NCI-H82 (cell line): ENCODE measurements at places on chromosomes 1 and 21.

GRCh38 chr1:12276225-12276624 lies 46.4 kb downstream of the VPS13D start:
- DNase-seq: peak; percentile 33

GRCh38 chr1:231177226-231177625 lies 15.4 kb downstream of the TRIM67 start:
- DNase-seq: no peak

GRCh38 chr1:109897259-109897955 lies 13.2 kb upstream of the CSF1 start:
- DNase-seq: no peak

- no peak for DNase-seq
Measured at GRCh38 chr1:33443080-33443704, 12.3 kb upstream of the PHC2 start.

DNA sequence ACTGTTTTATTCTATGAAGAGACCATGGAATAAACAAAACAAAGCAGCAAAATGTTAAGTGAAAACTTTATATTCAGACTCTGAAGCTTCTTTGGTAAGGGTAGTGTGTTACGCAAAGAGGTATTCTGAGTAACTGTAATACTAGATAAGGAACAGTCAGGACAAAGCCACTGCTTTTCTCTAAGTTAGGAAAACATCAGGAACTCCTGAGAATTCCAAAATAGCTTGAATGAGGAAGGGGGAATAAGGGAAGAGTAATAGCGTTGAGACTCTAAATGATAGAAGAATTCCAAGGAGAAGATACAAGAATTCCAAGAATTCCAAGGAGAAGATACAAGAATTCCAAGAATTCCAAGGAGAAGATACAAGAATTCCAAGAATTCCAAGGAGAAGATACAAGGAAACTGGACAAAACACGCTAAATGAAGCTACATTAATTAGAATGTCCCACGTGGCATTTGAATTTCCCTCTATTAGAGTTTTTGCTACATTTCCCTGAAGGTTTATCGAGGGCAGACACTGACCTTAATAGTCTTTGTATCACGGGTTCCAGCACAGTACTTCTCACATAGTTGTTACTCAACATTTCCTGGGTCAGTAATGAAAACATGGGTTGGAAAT lies 71.5 kb downstream of the SMYD3 start:
- no peak for DNase-seq

DNA sequence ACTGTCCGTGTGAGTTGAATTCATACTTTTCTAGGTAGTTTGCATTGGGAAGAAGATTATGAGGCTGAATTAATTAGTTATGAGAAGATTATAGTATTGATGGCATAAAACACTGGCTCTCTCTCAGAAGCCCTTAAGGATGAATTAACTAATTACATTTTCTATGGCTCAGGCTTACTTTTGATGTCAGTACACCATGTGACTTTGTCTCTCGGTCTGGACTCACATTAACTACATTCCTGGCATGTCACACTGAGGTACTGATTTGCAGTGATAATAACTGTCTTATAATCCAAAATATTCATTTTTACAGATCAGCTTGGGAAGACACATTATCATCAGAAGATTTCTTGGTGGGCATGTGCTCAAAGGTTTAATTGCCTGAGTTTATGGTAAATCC lies 362.2 kb downstream of the ZP4 start:
- no peak for DNase-seq

- no peak for DNase-seq
Measured at GRCh38 chr1:38672692-38673091, 186.9 kb downstream of the RRAGC start.

DNA sequence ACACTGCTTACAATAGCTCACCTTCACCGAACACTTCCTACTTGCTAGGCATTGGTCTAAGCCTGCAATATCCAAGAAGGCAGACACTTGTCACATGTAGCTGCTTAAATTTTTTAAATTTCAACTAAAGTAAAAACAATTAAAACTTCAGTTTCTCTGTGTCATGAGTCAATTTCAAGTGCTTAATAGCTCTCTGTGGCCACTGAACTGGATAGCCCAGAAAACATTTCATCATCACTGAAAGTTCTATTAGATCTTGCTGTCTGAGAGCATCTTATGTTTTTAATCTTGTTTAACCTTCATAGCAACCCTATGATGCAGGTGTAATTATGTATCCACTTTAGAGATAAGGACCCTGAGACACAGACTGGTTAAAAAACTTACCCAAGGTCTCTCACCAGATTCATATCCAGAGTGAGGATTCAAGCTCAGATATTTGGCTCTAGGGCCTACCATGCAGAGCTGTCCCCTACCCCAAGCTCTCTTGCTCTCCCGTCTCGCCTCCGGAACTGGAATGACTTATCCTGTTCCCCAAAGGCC lies 2.6 kb upstream of the FCRL6 start:
- DNase-seq: no peak

DNA sequence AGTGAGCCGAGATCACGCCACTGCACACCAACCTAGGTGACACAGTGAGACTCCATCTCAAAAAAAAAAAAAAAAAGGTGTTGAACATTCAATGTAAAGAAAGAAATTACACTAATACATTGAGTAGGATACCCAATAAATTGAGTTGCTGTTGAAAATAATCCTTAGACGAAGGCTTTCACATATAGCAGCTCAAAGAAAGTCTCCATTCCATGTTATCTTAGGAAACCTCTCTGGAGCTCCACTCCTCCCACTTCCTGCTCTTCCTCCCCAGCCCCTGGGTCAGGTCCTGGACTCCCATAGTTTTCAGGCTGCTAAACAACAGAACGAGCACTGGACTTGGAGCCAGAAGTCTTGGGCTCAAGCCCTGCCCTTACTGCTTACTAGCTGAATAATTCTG lies 15.6 kb upstream of the CNR2 start:
- DNase-seq: no peak

GRCh38 chr1:230819976-230820375 lies 48.3 kb downstream of the C1orf198 start:
- no peak for DNase-seq

DNA sequence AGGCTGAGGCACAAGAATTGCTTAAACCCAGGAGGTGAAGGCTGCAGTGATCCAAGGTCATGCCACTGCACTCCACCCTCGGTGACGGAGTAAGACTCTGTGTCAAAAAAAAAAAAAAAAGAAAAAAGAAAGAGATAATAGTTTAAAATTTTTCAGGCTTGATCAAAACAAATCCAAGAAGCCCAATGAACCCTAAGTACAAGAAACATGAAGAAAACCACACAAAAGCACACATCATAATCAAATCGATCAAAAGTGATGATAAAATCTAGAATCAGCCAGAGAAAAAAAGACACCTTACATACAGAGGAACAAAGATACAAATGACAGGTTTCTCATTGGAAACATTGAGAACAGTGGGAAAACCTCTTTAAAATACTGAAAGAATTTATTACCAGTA lies 31.5 kb downstream of the LDLRAD1 start:
- no peak for DNase-seq

- DNase-seq: peak; percentile 44
Measured at GRCh38 chr1:117335376-117336086, 31.7 kb upstream of the MAN1A2 start.

GRCh38 chr1:9246841-9247785 lies 12.5 kb downstream of the H6PD start:
- DNase-seq: no peak

GRCh38 chr1:233972951-233973635 lies 68.6 kb downstream of the SLC35F3 start:
- DNase-seq: no peak

- DNase-seq: no peak
Measured at GRCh38 chr21:28961927-28962326, 30.8 kb downstream of the LTN1 start.

DNA sequence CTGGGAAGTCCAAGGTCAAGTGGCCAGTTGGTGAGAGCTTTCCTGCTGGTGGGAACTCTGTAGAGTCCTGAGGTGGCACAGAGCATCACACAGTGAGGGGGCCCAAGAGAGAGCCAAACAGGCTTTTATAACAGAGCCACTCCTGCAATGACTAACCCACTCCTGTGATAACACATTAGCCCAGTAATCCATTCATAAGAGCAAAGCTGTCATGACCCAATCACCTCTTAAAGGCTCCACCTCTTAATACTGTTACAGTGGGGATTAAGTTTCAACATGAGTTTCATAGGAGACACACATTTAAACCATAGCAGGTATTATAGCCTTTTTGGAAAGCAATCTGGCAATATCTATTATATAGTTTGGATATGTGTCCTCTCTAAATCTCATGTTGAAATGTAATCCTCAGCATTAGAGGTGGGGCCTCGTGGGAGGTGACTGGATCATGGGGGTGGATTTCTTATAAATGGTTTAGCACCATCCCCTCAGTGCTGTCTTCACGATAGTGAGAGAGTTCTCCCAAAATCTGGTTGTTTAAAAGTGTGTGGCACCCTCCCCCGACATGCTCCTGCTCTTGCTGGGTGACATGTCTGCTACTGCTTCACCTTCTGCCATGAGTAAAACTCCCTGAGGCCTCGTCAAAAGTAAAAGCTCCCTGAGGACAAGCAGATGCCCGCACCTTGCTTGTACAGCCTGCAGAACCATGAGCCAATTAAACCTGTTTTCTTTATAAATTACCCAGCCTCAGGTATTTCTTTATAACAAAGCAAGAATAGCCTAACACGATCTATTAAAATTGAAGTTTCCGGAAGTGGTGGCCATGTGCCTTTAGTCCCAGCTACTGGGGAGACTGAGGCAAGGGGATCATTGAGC lies 64.5 kb downstream of the CD58 start:
- DNase-seq: peak; percentile 91

DNA sequence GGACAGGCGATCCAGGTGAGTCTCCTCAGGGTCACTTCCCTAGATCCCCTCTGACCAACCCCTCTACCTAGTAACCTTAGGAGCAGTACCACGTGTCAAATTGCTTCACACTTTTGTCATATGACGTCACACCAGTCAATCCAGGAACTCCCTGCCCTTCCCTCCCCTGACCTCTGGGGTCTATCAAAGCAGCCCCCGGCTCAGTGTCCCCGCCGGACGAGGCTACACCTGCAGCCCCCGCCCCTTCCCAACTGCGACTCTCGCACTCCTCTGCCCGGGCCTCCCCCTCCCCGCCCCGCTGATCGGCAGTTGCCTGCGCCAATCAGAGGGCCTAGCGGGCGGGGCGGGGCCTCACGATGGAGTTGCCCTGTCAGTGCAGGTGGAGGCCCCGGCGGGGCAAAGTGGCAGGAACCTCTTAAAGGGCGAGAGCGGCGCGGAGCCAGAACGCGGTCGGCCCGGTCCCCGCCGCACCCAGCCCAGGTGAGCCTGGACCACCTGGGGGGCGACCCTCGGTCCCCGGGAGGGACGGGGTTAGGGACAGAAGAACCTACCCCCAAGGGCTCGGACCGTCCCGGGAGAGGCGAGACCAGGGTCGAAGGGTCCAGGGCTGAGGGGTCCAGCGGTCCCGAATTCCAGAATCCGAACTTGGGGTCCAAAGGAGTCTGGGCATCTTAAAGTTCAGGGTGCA lies 27.5 kb upstream of the EPB41 start:
- peak; percentile 91 for DNase-seq

DNA sequence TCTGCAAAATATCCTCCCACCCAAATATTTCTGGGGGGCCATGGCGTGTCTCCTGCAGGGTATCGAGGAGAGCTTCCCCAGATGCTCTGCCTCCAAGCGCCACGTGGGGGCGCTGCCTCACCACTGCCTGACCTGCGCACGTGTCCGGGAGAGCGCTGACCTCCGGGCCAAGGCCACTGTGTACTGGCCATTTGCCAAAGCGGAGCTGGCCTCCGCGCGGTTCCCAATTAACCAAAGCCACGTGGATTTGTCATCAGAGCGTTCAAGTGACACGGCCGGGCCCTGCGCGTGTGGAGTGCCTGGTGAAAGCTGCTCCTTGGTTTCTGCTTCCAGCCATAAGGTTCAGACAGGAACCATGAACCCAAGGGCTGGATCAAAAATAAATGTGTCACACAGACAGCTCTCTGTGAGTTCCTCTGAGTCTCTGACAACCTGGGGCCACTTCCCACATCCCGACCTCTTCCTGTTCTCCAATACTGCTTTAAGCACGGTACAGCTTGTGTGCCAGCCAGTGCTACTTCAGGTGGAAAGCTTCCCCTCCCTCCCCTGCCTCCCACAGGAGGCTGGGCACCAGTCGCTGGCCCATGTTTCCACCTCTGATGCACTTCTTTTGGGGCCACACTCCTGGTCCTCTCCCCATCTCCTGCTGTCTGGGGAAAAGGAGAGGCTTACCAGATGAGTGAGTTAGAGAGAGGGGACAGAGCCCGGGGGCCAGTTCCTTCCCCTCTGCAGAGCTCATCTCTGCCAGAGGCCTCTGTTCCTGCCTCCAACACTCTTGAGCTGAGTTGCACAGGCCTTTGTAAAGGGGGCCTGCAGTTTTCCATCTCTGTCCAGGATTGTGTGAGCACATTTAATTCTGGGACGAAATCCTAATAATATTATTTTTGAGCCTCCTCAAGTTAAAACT lies 26.1 kb downstream of the ZP4 start:
- peak; percentile 63 for DNase-seq

GRCh38 chr1:226679262-226679661 lies 59.8 kb downstream of the ITPKB start:
- no peak for DNase-seq

DNA sequence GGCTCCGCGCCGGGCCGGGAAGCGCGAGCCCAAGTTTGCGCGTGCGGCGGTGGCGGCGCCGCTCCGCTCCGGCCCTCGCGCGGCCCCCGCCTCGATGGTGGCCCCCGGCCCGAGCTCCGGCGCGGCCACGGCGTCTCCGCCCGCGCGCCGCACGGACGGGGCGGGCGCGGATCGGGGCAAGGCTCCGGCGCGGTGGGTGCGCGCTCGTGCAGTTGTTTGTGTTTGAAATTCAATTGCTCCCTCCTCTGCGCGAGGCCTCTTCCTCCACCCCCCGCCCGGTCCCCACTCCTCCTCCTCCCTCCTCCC lies at the start of gene HDGF:
Gene HDGF, minus strand, starts transcription at position 225 of the 306 bp plus-strand sequence. CDS start 246 bp downstream, outside the sequence.
- no peak for DNase-seq

DNA sequence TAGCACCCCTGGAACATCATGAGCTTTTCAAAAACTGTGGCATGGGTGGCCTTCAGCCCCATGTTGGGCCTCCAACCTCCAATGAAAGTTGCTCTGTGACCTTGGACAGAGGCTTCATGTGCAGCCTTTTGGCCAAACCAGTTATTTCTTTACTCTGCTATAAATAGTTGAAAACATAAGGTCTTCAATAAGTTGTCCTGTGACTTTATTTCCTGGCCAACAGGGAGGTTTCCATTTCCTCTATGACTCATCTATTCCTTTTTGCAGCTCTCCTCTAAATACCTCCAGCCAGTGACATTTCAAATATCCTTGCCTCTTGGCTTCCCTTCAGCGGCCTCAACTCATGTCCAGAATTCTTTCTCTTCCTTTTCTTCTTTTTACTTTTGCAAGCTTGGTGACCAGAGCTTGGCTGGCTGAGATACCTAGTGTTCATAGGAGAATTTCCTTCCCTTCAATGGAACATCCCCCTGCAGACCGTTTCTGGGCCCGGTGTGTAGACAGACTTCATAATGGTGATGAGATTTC lies 22.7 kb upstream of the TRIM67 start:
- DNase-seq: no peak

GRCh38 chr1:182203191-182203875 lies 141.8 kb upstream of the ZNF648 start:
- no peak for DNase-seq

DNA sequence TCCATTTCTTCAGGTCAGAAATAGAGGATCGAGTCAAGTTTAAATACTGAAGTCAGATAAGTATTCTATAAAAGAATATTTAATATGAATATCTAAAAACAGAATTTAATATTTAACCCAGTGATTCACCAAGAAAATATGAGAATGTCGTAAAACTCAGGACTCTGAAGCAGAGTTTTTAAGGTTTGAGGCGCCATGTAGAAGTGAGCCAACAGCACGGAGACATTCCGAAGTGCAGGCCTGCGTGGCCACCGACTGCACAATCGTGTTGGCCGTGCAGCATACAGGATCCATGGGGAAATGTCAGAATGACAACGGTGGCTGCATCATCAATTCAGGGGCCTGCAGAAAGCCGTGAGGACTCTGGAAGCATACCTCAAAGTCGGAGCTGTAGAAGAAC lies 23.4 kb downstream of the MRAP start:
- no peak for DNase-seq
